SW 1271 (cell line): ENCODE measurements at places on chromosomes 16 and 17.

- DNase-seq: no peak
Measured at GRCh38 chr17:4501295-4501949, 2.7 kb downstream of the SPNS2 start.

- no peak for DNase-seq
Measured at GRCh38 chr16:21283521-21284289, 5.6 kb upstream of the CRYM start.

GRCh38 chr16:5557966-5558365 is 460.4 kb upstream of the EEF2KMT start:
- no peak for DNase-seq

- no peak for DNase-seq
Measured at GRCh38 chr16:567373-568256, 810 bp downstream of the NHLRC4 start.

- peak; percentile 79 for DNase-seq
Measured at GRCh38 chr16:85553436-85554113, 59.5 kb upstream of the GSE1 start.

DNA sequence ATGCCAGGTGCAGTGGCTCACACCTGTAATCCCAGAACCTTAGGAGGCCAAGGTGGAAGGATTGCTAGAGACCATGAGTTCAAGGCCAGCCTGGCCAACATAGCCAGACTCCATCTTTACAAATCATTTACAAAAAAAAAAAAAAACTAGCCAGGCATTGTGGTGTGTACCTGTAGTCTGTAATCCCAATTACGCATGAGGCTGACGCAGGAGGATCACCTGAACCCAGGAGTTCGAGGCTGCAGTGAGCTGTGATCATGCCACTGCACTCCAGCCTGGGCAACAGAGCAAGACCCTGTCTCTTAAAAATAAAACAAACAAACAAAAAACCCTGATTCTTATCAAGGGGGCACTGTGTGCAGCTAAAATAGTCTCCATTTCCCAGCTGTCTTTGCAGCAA is 16.8 kb upstream of the HAP1 start:
- no peak for DNase-seq

DNA sequence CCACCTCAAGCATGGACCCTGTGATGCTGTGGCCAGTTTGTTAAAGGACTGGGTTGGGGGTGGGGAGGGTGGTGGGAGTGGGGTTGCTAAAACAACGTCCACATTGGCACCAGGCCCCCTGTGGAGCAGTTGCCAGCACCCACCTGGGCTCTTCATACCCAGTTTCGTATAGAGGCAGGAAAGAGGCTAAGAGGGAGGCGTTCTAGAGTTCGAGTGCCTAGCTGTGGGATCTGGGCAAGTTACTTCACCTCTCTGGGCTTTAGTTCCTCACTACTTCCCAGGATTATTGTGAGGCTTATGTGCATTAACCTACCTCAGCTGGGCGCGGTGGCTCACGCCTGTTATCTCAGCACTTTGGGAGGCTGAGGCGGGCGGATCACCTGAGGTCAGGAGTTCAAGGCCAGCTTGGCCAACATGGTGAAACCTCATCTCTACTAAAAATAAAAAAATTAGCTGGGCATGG is 1.4 kb downstream of the MFAP4 start:
- DNase-seq: no peak

DNA sequence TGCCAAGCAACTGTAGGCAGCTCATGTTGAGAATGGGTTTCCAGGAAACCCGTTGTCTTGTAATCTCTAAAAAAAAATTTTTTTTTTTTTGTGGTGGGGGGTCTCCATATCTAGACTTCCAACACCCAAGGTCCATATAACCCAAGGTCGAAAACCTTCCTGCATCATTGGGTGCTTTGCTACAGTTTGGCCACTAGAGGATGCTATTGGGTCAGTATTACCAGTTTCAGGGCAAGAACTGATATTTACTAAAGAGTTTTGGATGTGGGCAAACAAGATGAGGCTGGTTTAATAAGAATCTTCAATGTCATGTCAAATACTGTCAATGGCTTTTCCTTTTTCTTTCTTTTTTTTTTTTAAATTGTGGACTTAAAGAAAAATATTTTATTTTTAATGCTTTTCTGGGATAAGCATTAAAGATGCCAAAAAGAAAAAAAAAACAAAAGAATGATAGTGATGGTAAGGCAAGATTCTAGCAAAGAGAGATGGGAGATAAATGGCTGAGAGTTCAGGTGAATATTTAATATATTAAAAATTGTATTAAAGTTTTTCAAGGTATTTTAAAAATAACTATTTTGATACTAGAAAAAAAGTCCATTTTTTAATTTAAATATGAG is 62.2 kb downstream of the DHRS7C start:
- no peak for DNase-seq

DNA sequence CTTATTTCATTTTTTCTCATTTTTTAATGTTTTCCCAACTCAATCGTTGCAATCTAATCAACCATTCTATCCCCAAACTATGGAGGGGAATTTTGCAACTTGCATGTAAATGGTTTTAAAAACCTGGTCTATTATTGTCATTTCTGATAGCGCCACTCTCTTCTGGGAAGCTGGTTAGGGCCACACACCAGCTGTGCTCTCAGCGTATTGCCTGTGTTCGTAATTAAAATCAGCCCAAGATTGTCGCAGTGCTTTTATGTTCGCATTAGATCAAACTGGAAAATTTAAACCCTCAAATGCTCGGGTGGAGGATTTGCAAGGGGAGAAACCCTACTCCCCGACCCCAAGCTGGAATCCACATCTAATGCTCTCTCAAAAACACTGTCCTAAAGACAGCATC is 123.5 kb upstream of the CACNG5 start:
- DNase-seq: no peak

GRCh38 chr16:81460075-81460474 is 15.5 kb downstream of the CMIP start:
- DNase-seq: no peak

GRCh38 chr17:79590523-79590860 is 20.4 kb downstream of the RBFOX3 start:
- no peak for DNase-seq

DNA sequence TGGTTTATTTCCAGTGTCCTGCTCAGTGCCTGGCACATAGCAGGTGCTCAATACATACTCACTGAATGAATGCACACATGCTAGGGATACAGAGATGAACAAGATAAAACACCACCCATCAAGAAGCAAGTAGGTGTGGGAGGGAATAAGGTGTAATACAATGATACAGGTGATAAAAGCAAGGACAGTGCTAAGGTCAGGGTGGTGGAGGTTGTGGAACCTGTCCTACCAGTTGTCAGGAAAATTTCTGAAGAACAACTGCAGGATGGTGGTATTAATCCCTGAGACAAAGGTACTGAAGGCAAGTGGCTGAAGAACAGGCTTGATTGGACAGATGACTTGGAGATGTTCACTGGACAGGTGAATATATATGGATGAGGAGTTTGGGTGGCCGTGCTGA is 1.8 kb downstream of the KNOP1 start:
- DNase-seq: no peak

- no peak for DNase-seq
Measured at GRCh38 chr17:3972281-3972731, 8.1 kb upstream of the ATP2A3 start.

- DNase-seq: no peak
Measured at GRCh38 chr17:1643293-1643998, 2.1 kb downstream of the SCARF1 start.

- no peak for DNase-seq
Measured at GRCh38 chr16:52209227-52209626, 337.7 kb downstream of the TOX3 start.

GRCh38 chr17:41140360-41141131 is at the start of gene KRTAP4-6:
TSS of gene KRTAP4-6 (minus strand) at chr17:41140544. CDS start at chr17:41140487, 57 bp downstream.
- DNase-seq: peak; percentile 18

- no peak for DNase-seq
Measured at GRCh38 chr17:43917348-43918025, 10.2 kb upstream of the MPP2 start.

- no peak for DNase-seq
Measured at GRCh38 chr16:87063543-87063942, 253.6 kb downstream of the C16orf95 start.

DNA sequence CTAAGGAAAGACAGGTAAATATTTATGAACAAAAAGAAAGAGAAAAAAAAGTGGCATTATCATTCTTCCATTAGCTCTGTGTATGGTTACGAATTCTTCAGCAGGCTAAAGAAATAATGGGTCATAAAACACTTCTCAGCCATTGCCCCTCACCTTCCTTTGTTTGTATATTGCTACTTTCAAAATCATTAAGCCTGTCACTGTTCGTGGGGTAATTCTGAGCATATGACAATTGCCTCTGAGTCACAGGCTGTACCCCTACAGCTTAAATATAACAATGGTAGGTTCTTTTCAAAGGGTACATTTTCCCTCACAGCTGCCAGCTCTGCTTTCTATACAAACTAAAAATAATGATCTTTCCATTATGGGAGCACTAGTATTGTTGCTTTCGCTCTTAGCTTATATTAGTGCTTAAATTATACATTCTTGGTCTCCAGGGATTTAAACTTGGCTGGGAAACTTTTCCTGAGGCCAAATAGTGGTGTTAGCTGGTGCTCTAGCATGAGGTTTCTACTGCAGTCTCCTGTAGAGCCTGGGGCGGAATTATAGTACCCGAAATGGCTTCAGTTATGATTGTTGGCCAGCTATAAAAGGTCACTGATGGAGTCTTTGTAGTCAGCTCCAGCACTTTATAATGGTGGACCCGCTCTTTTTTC is 74.7 kb upstream of the CDH11 start:
- DNase-seq: no peak

DNA sequence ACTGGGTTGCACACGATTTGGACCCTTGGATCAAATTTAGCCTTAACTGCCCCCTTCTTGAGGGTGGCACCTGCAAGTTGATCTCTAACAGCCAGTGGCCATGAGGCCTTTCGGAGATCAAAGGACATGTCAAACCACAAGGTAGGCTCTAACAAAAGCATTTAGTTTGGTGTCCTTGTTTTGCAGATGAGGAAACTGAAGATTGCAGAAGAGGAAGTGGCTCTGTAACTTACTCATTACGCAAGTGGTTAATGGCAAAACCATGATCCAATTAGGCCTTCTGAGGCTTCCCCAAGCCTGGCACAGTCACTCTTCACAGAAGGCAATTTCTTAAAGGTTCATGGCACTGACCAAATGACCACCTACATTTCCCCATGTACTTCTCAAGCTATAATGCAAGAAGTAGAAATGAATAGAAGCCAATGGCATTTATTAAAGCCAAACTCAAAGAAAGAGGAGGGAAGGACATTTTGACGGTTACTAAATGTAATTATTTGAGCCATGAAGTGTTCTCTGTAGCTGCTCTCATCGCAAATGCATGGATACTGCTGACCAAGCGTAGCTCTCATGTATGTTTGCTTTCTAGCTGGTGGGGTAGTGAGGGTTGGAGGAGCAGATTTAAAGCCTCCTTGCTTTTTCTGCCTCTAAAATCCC is 32.8 kb upstream of the ABCC12 start:
- DNase-seq: no peak

DNA sequence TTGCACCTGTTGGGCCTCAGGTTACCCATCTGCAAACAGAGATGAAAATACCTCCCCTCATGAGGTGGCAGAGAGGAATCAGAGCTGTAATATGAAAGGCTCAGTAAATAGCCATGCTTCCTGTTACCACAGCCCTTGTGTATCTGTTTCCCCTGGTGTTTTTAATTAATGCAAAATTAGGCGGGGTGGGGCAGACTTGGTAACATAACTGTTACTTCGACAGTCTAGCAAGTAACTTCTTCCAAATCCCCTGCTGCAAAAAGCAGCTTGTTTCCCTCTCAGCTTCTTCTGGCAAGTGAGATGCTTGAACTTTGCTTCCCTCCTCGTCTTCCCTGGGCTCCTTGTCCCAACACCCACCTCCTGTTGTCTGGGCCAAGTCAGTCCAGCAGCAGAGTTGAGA is 381.5 kb downstream of the CPPED1 start:
- no peak for DNase-seq

DNA sequence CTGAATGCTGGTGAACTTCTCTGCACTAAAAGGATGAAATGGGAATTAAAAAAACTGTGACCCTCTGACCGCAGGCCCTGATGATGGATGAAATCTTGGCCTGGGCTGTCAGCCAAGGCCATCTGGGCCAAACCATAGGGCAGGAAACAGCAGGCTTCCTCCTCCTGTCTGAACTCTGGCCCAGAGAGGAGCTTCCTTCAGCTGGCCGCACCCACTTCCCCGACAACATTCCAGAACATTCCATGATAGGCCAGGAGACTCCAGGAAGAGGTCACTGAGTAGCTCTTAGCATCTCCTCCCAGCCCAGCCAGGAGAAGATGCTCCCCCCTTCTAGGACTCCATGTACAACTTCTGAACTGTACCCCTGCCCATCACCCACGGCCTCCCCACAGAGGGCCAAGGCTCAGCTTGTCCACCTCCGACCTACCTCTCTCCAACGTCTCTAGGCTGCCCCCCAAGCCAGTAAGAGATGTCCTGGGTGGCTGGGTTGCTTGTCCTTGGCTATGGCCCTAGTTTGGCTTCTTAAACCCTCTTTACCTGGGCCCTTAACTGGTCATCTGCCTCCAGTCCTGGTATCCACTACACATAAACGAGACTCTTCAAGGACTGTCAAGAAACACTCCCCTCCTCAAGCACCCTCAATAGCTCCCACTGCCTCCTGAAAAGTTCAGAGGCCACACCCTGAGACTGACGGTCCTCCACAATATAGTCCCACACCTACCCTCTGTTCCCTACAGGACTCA is 1.7 kb downstream of the RPH3AL start:
- peak; percentile 47 for DNase-seq

DNA sequence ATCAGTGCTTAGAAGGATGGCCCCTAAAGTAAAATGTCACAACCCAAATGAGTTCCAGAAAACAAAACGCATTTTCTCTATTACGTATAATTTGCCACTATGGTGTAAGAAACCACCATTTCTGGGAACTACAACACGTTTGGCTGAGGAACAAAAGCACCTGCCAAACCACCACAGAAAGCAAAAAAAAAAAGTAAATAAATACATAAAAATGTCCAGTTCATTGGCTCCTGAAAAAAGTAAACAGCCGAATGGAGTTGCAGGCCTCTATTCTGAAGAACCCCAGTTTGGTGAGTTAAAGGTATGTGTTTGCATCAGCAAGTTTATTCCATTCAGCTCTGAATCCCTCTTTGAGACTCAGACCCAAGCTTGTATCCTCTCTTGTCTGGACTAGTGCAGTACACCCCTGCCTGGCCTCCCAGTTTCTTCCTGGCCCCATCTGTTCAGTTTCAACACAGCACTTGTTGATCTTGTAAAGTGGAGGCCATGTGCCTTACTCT is 36.9 kb downstream of the ERN1 start:
- DNase-seq: no peak

GRCh38 chr16:369866-370436 is 387 bp downstream of the MRPL28 start:
- DNase-seq: no peak

DNA sequence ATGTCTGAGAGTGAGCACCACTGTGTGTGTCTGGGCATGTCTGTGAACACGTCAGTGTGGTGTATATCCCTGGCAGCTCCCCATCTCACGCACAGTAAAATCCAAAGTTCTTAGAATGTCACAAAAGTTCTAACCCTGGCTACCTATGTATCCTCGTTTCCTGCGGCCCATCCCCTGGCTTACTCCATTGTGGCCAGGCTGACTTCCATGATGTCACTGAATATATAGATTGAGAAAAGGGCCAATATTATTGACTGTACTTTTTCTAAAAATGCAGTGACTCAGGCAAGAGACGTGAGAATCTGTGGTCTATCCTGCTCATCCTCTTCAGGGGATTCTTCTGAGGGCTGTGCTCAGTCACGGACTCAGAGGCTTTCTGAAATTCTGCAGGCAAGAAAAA is 963 bp upstream of the METTL22 start:
- no peak for DNase-seq
